Stimulated activated CD8-positive, alpha-beta memory T cell treated with anti-CD3 and anti-CD28 coated beads, Interleukin-2, amount 100 ng/mL, for 1 hour (primary cell): ENCODE measurements at places on chromosomes 13 and 19.

GRCh38 chr13:110419381-110419791 is 112.3 kb downstream of the COL4A2 start:
- no peak for DNase-seq

- no peak for DNase-seq
Observed at GRCh38 chr13:98658131-98658530, 81.2 kb upstream of the STK24 start.

GRCh38 chr13:91079176-91079575 is 268.3 kb upstream of the MIR17HG start:
- no peak for DNase-seq

DNA sequence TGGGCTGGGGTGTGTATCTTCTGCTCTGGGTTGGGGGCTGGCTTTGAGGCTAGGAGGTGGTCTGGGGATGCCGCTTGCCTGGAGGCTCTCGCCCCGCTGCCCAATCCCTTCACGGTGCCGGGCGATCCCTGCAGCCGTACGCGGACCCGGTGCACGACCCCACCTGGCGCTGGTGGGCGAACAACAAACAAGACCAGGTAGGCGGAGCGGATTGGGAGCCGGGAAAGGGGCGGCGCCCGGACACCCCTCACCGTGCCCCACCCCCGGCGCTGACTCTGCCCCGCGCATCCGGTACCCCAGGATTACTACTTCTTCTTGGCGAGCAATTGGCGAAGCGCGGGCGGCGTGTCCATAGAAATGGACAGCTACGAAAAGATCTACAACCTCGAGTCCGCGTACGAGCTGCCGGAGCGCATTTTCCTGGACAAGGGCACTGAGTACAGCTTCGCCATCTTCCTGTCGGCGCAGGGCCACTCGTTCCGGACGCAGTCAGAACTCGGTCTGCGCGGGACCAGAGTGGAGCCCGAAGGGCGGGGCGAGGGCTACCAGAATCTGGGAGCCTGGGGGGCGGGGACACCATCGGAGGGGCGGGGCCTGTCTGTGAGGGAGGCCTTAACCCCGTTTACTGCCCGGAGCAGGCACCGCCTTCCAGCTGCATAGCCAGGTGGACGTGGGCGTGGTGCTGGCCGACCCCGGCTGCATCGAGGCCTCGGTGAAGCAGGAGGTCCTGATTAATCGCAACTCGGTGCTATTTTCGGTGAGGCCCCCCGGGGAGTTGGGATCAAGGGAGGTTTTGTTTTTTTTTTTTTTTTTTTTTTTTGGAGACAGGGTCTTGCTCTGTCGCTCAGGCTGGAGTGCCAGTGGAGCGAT is 12.1 kb upstream of the PSMD8 start:
- DNase-seq, result peak; percentile 36

- no peak for DNase-seq
Observed at GRCh38 chr13:21576426-21576825, 27.5 kb downstream of the MICU2 start.

GRCh38 chr13:27962128-27962841 is 6.8 kb downstream of the CDX2 start:
- DNase-seq, result no peak

GRCh38 chr19:41575998-41576397 is at the start of gene CEACAM21:
Gene CEACAM21 (plus strand): TSS chr19:41576166. CDS start chr19:41576275, 109 bp downstream.
- no peak for DNase-seq

DNA sequence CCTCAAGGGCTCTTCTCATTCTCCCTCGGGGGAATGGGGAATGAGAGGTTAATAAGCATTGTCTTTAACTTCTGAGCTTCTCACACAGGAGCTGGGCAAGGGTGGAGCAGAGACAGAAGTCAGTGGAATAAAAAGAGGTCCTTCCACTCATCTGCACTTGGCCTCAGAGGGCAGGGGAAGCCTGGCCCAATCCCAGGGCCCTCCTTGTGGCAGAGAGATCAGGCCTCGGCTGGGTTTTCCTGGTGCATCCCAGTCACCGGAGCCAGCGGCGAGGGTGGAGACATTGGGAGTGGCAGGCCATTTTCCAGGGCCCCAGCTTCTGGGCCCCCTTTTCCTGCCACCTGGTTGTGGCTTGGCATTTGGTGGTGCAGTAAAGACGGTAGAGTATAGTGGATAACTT is 10.6 kb downstream of the CALM3 start:
- DNase-seq, result no peak

DNA sequence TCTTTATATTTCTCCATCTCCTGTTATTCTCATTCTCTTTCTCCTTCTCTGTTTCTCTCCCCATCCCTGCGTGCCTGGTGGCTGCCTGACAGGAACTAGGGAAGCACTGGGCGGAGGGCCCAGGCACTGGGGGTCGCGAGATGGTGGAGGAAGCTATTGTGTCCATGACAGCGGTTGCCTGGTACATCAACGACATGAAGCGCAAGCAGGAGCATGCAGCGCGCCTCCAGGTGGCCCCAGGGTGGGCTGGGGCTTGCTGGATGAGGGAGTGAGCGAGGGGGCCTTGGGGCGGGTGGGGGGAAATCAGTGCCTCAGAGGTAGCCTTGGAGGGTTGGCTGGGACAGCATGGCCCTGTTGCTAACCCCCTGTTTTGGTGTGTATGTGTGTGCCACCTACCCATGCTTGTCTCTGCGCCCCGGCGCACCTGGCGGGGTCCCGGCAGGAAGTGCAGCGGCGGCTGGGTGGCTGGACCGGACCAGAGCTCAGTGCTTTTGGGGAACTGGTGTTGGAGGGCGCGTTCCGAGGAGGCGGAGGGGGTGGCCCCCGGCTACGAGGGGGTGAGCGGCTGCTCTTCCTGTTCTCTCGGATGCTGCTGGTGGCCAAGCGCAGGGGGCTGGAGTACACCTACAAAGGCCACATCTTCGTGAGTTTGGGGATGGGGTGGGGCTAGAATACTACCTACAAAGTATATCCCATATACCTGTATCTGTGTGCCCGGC is 5.2 kb downstream of the PLEKHG2 start:
- DNase-seq, result no peak

DNA sequence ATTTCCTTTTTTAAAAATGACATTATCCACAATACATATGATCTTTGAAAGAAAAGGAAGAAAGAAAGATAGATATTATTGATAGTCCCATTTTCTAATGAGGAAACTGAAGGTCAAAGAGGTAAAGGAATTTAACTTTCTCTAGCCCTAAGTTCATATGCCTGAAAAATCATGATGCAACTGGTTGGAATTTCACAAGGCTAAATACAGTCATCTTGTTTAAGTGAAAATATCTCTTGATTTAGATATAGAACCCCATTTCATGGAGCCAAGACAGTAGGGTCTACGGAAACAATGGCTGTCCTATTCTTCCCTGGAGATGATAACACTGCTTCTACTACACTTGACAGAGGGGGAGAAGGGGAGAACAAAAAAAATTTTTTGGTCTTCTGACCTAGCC is 366.2 kb downstream of the DNAJC15 start:
- DNase-seq, result no peak

GRCh38 chr13:46606970-46607369 is 54.0 kb downstream of the LRCH1 start:
- no peak for DNase-seq

GRCh38 chr19:55216461-55217198 is 7.3 kb upstream of the PTPRH start:
- no peak for DNase-seq

- no peak for DNase-seq
Observed at GRCh38 chr13:52665325-52665724, 12.7 kb downstream of the SUGT1 start.

DNA sequence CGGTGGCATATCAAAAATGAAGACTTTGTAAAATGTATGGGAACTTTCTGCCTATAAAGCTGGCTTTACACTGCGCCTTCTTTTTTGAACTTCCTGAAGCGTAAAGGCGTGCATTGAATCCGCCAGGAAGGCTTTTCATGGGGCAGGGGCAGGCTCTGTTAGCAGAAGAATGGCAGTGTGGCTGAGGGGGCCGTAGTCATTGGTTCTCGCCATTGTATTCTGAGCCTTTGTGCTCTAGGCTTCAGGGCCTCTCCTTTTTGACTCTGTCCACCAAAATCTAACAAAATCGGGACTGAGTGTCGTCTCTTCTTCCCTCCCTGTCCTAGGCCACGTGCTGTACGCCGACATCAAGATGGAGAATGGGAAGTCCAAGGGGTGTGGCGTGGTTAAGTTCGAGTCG is 14.1 kb downstream of the PRAM1 start:
- no peak for DNase-seq

DNA sequence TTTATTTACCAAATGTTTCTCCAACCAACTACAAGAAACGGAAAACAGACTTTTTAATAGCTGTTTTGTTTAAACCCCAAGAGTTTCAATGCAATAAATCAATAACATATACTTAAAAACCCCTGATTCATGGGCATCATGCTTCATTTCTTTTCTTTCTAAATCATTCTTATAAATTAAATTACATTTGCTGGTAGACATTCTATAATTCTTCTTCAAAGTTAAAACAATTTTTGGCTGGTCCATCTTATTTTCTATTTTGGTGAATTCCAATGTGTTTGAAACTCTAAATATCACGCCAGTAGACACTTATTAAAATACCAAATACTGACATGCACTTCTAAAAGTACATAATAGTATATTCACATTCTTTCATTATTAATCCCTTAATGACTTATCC is 408.6 kb downstream of the LIG4 start:
- DNase-seq, result no peak
